ENCODE measurements at places on chromosomes 5 and 9. TPM values are rescaled to one million over a fixed set of nuclear protein-coding genes. Genes with fewer than 3 reads are reported as not detected.

The TLX3 gene
- not detected for total RNA-seq

The IL5 gene
- total RNA-seq = not detected

The TTC39B gene
- total RNA-seq = 4.3 TPM

The TAF1L gene
- not detected for total RNA-seq

The SECISBP2 gene
- total RNA-seq = 31.2 TPM

Measured in vein endothelial cell (primary cell).